Osteocyte (in vitro differentiated cells): ENCODE measurements at places on chromosomes 4 and X. TPM values are rescaled to one million over a fixed set of nuclear protein-coding genes. Genes with fewer than 3 reads are reported as not detected.

The TMSB15B gene
- 13.5 and 16.2 TPM in 2 replicates for total RNA-seq

The SHROOM2 gene
- total RNA-seq = 7.5 and 8.2 TPM in 2 replicates

The ARMCX4 gene
- total RNA-seq = 16.8 and 17.5 TPM in 2 replicates

The VCX3B gene
- not detected in 2 replicates for total RNA-seq

The RHOXF2 gene
- not detected in 2 replicates for total RNA-seq
